ENCODE measurements at places on chromosomes 2 and 18. TPM values are rescaled to one million over a fixed set of nuclear protein-coding genes. Genes with fewer than 3 reads are reported as not detected.

Gene CHCHD5
- 19.0 TPM for polyA plus RNA-seq

DNA sequence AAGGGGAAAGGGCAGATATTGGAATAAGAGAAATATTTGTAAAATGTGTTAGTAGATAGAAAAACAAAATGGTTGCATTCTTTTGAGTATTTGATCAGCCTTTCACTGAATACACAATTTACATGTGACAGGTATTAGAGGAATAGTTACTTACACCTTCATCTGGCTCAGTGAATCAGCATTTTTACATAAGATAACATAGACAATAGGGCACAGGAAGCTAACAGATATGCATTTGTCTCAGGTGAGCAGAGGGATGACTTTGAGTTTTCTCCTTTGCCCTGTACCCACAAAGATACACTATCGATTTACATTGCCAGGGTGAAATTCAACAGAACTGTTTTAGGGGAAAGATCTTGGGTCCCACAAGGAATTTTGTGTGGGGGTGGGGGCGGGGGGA, 373.1 kb upstream of the NETO1 start:
- DNase-seq = no peak

Gene SLC23A3
- 1.1 TPM for polyA plus RNA-seq

- no peak for DNase-seq
Measured at GRCh38 chr2:84223191-84223590, 235.9 kb downstream of the SUCLG1 start.

- no peak for DNase-seq
Measured at GRCh38 chr18:26448714-26449159, 99.6 kb downstream of the KCTD1 start.

Gene DYSF
- polyA plus RNA-seq = 102 TPM

Gene SLC16A14
- not detected for polyA plus RNA-seq

GRCh38 chr18:72235422-72235821, 308.7 kb downstream of the CBLN2 start:
- no peak for DNase-seq

Gene QPCT
- polyA plus RNA-seq = 6.5 TPM

Gene MATN3
- polyA plus RNA-seq = 1.0 TPM

GRCh38 chr2:126513033-126513432, 142.9 kb upstream of the GYPC start:
- no peak for DNase-seq

DNA sequence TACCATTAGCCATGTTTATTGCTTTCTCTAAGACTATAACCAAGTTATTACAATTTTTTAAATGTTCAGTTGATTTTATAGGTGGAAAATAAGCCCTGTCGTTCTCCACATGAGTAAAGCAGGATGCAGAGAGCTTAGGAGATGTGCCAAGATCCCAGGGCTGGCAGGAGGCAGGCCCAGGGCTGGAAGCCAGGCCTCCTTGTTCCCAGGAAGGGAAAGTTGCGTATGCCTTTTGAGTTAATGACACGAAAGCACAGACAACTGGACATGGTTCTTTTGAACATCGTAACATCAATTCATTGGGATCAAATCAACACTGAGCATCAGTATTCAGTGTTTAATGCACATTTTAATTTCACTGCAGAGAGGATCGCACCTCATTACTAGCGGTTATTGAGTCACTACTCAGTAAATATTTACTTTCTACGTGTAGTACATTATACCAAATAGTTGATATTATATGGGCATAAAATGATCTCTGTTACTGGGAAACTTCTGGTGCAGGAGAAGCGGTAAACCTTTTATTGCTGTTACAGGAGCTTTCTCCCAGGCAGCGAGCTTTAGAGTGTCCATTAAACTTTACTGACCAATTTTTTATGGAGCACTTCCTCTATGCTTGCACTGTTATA, 60.0 kb downstream of the RNF144A start:
- no peak for DNase-seq

Gene SPC25
- 13.9 TPM for polyA plus RNA-seq

- no peak for DNase-seq
Measured at GRCh38 chr2:156517419-156517818, 81.2 kb downstream of the GPD2 start.

GRCh38 chr2:124018890-124019289, 6.2 kb upstream of the CNTNAP5 start:
- DNase-seq = no peak
